ENCODE measurements at places on chromosomes 4 and X.

DNA sequence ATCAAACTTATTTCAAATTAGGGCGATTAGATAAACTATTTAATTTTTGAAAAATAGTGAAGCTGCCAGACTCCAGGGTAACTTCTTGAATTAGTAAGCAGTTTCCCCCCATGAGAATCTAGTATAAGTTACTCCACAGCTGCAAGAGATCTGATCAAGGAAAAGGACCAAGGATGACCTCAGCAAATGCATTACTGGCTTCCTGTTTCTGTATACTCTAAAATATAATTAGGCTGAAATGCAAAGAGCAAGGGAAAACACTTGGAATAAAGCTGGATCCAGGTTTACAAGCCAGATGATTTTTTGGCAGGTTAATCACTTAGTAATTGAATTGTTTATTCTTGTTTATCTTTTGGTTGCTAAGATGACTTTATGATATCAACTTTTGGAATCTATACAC, 13.4 kb upstream of the P2RY10 start:
- DNase-seq, result no peak

DNA sequence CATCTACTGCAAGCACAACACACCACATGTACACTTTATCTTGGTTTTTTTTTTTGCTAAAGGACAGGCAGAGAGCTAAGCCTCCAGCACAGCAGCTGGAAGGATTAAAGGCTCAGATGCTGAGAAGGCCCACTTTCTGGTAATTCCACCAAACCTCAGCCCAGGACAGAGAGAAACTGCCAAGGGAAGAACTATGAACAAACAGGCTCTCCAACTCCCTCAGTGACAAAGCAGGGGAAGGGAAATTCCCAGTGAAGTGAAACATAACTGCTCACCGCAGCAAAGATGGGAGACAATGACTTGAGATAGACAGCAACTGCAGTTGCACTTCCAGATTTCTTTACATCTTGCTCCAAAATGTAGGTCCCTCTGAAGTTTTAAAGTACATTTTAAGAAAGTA, 4.8 kb downstream of the PROM1 start:
- no peak for DNase-seq

GRCh38 chr4:4524364-4524763, 17.5 kb downstream of the STX18 start:
- DNase-seq, result no peak

DNA sequence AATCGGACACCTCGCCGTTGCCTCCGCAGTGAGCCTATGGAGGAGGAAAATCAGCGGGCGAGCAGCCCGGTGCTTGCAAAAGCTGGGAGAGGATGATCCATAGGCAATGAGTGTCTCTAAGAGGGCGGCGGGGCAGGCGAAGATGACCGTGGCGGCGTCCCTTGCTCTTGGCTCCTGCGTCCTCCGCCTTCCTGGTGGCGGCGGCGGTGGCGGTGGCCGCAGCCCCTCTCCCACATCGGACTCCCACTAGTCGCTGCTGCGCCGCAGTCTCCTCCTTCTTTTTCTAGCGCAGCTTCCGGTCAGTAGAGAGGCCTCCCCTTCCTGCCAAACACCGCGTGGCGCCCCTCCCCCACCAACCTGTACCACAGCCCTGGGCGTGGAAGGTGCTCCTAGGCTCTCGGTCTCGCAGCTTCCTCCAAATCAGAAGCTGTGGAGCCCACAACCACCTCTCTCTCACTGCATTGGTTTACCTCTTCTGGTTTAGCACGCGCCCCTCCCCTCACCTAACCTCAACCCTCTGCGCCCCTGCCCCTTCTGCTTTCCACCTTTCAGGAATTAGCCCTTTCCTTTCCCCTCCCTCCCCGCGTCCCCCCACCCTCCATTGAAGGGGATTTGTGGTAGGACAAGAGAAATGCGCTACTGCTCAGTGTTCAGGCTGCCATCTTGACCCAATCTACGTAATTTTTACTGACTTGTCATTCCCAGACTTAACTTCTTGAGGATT, at the start of gene SPIN3:
SPIN3 (minus strand) TSS at position 271 of the 724 bp plus-strand sequence. CDS start 594 bp downstream, outside the sequence.
- DNase-seq, result peak; percentile 84

- DNase-seq, result no peak
Observed at GRCh38 chrX:27656581-27656980, 66.4 kb downstream of the DCAF8L2 start.

GRCh38 chr4:102301167-102301566, 44.1 kb downstream of the SLC39A8 start:
- DNase-seq, result no peak

DNA sequence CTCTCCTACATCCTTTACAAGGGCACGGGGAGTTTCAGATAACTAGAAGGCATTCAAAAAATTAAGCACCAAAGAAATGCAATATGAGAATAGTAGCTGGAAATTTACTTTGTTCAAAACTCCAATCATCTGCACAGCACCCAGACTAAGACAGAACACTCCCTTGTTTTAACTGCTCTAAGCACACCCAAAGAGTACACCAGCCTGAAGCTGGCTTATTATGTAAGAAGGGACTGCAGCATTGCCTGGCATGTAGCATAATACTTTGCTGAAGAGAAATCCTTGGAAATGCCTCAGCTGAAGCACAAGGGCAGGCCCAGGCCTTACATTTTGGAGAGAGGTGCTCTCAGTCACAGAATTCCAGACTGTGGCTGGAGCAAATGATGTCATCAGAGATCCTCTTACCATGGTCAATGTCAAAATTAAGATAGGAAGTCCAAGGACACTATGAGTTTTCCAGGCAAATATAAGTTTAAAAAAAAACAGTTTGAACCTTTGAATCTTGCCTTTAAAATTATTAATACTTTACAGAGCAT, 14.8 kb downstream of the ARHGEF6 start:
- DNase-seq, result peak; percentile 37

GRCh38 chr4:142940425-142941330, 94.6 kb upstream of the INPP4B start:
- no peak for DNase-seq

DNA sequence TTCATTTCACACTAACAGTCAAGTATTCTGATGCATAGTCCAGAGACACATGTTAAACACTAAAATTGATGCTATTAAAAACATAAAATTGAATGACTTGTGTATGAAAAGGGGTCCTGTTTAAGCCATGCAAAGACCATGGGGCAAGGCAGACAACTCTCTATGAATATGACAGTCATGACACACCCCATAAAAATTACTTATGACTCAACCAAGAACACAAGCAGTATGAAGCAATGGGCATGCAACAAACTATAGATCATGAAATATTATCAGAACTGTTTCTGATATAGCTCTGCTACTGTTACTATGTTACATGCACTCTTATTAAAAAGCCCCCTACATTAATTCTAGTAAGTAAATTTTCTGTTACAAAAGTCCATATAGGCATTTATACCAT, 57.5 kb upstream of the ZCCHC13 start:
- no peak for DNase-seq

DNA sequence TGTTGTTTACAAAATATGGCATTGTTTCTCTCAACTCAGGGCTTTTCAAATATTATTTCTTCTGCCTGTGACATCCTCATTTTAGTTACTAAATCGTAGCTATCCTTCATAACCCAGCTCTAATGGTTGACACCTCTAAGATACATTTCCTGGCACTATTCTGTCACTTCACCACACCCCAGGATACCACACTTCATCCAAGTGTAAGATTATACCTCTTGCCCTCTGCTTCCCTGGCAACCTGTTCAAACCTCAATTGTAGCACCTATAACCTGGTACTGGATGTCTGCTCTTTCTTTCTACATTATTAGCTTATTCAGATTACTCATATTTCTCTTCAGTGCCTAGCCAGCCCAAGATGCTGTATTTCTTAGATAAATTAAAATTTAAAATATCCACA, 175.7 kb upstream of the SPIN4 start:
- no peak for DNase-seq

- DNase-seq, result no peak
Observed at GRCh38 chr4:89331686-89332544, 24.3 kb upstream of the GPRIN3 start.

GRCh38 chrX:57417827-57418226, 131.3 kb downstream of the FAAH2 start:
- DNase-seq, result no peak

- peak; percentile 59 for DNase-seq
Observed at GRCh38 chr4:10737337-10737736, 52.8 kb upstream of the CLNK start.

DNA sequence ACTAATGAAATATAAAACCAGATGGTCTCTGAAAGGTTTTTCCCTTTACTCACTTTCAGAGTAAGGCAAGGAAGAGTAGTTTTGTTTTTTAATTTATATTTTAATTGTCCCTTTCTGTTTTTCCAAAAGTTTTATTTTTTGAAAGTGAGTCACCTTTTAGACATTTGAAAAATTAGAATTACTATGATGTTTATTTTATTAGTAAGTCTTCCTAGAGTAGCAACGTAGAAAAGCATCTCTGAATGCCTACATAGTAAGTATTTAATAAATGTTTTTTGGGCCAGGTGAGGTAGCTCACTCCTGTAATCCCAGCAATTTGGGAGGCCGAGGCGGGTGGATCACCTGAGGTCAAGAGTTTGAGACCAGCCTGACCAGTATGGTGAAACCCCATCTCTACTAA, 51.1 kb downstream of the TET2 start:
- DNase-seq, result peak; percentile 26

DNA sequence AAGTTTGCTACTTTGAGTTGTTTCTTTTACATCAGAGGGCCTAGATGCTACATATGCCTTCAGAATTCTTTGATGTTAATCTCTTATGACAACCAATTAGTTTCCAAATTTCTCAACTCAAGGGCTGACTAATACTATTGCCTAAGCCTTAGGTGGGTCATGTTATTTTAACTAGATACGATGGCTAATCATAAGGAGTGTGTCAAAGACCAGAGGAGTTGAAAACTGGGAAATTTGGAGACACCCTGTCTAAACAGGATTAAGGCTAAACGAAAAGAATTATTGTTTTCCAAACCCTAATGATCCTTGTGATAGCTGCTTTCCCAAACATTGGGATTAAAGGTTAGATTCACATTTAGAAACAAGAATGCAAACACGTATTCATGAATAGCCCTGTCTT, 228.5 kb downstream of the PCDH7 start:
- DNase-seq, result peak; percentile 66

DNA sequence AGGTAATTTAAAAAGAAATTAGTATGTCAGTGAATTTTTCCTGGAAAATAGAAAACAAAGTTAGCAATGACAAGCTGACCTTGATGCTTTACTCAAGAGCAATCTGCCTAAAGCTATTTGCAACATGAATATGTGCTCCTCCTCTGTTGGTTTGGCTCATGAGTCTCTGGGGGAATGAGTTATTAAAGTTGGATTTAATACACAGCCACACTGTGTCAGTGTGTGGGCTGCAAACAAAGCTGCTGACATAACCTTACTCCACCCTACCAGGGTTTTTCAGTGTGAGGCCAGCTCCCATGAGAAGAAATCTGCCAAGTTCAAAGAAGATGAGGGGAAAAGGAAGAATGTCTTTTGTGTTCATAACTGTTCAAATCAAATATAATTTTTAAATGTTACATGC, 280.5 kb downstream of the TLL1 start:
- DNase-seq, result peak; percentile 6

DNA sequence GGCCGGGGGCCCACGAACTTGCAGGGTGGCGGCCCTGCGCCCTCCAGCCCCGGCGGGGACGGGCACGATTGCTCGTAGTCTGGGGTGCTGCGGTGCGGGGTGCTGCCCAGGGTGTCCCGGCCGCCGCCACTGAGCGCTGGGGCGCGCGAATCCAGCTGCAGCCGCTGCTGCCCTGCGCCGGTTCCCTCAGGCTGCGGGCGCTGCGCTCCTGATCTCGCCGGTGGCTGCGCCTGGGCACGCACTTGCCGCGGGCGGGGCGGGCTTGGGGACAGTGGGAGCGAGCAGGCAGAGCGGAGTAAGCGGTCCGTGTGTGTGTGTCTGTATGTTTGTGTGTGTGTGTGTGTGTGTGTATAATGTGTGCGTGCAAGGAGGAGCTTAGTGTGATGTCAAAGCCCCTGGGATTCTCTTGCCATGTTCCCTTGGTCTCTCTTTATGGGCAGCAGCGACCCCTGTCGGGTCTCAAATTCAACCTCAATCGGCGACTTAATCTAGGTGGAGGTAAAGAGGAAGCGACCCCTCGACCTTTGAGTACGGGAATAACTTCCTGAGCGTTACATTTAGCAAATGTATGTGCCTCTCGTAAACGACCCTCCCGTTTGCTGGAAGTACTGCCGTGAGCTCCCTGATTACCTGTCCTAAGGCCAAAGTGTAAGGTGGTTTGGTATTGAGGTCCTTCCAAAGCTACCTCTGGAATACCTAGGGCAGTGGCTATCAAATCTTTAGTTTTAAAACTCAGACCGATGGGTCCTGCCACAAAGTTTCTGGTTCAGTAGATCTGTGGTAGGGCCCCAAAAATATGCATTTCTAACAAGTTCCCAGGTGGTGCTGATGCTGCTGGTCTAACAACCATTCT, at the start of gene RNF150:
RNF150 (minus strand) TSS at position 324 of the 853 bp plus-strand sequence.
- peak; percentile 92 for DNase-seq

DNA sequence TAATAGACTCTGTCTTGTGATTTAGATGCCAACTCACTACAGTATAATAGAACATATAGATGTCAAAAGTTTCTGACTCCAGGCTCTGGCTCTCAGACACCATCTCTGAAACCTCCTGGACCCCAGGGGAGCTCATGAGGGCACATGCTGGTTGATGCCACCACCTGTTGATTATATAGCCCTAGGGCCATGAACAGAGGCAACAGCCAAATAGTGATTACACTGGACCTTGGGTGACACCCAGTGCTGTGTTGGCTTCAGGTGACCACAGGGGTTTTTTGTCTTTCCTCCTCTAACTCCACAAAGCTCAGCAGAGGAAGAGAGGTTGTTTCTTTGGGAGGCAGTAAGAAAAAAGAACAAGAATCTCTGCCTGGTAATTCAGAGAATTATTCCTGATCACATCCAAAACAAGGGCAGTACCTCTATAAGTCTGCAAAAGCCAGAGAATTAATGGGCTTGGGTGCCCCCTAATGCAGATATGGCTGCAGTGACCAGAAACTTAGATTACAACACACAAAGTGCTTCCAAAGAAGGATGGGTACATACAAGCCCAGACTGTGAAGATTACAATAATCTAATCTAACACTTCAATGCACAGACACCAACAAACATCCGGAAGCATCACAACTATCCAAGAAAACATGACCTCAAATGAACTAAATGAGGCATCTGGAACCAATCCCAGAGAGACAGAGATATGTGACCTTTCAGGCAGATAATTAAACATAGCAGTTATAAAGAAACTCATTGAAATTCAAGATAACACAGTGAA, 1920.6 kb downstream of the ARAP2 start:
- peak; percentile 69 for DNase-seq

- no peak for DNase-seq
Observed at GRCh38 chrX:37666516-37666915, 19.1 kb upstream of the XK start.

All from foreskin fibroblast (primary cell).